ENCODE measurements at places on chromosomes 1 and 21. TPM values are rescaled to one million over a fixed set of nuclear protein-coding genes. Genes with fewer than 3 reads are reported as not detected.
A peak's percentile ranks its signal among the peaks of the same experiment; 100 is the strongest.

DNA sequence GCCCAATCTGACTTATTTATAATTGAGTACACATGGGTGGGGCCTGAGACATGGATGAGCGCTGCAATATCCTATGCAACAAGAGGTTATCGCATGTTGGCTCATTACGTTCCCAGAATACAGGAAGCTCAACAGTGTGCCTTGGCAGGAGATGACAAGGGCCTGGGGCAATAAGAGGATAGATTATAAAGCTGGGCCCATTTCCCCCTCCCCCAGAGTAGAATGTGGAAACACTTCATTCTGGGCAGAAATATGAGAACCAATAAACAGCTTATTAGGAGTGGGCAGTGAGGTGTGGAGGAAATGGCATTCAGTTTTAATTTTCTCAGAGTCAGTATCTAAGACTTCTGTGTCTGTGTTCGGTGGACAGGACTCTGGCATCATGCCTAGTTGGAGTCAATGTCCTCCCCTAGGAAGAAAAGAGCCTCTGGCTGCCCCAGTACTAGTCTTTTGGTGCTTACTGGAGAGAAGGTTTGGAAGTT is 92.8 kb downstream of the PIK3R3 start:
- peak; percentile 91 for DNase-seq

DNA sequence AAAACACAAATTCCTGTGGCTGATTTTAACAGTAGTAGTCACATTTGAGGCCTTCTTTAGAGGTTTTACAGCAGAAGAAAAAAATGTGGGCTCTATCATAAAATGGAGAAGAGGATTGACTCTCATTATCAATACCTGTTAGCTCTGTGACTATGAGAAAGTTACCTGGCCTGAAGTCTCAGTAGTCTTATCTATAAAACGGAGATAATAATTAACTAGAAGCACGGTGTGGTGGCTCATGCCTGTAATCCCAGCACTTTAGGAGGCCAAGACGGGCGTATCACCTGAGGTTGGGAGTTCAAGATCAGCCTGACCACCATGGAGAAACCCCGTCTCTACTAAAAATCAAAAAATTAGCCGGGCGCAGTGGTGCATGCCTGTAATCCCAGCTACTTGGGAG is 90.4 kb upstream of the PLPPR4 start:
- no peak for DNase-seq

DNA sequence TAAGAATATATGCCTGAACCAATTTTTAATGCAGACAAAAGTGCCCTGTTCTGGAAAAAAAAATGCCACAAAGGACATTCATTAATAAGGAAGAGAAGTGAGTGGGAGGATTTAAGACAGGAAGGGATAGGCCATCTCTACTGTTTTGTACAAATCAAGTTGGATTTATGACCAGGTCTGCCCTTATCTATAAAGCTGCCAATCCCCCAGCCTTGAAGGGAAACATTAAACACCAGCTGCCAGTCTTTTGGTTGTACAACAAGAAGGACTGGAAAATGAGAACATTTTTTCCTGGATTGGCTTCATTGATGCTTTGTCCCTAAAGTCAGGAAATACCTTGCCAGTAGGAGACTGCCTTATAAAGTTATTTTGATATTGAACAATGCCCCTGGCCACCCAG is 444.0 kb downstream of the NPHP4 start:
- DNase-seq, result no peak

GRCh38 chr1:56908619-56909221 is 54.1 kb downstream of the C8A start:
- DNase-seq, result no peak

DNA sequence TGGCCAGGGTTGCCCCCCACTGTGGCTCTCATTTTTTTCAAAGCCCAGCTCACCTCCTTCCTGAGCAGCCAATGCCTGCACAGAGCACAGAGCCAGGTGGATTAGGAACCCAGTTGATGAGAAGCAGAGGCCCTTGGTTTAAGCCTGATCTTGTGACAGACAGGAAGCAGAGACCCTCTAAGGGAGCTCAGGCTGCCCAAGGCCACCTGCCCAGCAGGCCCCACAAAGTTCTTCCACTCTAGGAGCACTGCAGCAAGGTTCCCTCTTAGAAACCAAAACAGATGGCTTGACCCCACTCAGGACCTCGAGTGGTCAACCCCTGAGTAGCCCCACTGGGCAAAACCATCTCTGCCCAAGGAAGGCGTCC is 25.5 kb upstream of the PRSS38 start:
- peak; percentile 90 for DNase-seq

The FCGR2B gene
- total RNA-seq, result 39.8 TPM

The AGL gene
- 104 TPM for total RNA-seq

DNA sequence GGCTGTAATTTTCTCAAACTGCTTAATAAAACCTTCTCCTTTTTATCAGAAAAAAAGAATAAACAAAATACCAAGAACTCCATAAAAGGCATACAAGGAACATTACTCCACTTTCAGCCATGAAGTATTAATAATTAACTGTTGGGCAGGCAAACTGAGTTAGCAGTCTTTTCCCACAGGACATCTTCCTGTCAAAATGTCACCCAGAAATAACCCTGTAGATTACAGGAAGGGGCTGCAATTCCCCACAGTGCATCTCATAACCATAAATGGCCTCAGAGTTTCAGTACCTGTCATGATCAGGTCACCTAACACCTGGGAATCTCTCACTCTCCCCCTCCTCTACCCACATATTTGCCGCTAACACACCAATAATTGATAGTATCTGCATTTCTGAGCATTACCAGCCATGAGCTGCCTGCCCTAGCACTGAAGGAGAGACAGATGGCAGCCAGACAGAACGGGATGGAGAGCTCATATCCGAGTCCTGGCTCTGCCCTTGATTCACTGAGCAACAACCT is 475.0 kb downstream of the SMYD3 start:
- no peak for DNase-seq

DNA sequence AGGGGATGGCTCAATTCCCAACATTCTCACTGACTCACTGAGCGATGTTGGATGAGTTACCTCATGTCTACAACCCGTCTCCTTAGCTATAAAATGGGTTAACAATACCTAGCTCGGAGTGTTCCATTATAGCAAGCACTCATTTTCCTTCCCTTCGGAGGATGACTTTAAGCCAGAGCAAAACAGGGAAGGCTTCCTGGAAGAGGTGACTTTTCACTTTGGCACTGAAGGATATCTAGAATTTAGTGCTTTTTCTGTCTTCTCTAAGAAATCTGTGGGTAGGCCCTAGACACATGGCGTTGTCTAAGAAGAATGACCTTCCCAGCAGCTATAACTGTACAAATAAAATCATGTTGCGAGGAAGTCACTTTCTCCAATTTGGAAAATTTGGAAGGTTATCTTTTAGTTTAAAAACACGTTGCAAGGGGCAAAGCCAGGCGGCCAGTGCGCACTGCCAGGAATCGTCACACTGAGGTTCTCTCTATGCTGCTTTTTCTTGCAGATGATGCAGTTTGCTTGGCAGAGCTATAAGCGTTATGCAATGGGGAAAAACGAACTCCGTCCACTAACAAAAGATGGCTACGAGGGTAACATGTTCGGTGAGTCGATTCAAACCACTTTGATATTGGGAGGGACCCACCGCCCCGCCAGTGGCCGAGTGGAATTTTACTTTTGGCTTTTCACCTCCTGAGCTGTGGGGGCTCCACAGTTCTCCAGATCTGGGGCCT is 69.5 kb downstream of the MAN1C1 start:
- DNase-seq, result no peak

The SLC2A5 gene
- not detected for total RNA-seq

DNA sequence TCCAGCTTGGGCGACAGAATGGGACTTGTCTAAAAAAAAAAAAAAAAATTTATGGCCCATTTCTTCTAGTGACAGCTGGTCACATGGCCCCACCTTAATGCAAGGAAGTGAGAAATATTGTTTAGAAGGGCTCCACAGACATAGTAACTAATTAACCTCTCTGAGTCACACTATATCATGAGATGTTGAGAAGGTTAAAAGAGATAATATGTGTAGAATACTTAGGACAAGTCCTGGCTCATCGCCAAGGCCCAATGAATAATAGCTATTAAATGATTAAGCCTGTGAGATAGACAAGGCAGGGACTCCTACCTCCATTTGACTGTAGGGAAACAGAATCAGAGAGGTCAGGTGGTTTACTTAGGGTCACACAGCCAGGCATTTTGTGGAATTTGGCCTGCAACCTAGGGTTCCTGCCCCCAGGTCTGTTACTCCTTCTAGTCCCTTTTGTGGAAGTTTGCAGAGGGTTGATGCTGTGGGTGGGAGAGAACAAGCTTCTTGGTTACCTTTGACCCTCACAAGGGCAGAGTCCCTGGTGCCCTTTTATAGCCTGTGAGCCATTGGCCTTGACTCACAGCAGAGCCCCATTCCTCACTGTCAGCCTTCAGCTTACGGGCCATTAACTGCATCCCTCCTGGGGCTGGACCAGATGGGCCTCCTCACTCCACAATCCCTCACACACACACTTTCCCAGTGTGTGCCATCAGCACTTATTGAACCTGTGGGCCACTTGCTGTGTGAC is 48.5 kb downstream of the OPRD1 start:
- no peak for DNase-seq

- no peak for DNase-seq
Measured at GRCh38 chr1:160685266-160685665, 26.4 kb downstream of the CD48 start.

DNA sequence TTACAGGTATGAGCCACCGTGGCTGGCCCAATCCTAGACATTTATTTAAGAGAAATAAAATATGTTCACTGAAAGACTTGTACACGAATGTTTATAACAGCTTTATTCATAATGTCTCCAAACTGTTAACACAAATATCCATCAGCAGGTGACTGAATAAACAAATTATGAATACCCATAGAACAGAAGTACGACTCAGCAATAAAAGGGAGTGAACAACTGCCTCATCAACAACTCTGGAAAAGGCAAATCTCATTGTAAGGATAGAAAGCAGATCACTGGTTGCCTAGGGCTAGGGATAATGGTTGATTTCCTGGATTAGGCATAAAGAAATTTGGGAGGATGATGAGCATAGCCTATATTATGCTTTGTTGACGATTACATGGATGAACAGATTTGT is 41.7 kb downstream of the GABPA start:
- no peak for DNase-seq

DNA sequence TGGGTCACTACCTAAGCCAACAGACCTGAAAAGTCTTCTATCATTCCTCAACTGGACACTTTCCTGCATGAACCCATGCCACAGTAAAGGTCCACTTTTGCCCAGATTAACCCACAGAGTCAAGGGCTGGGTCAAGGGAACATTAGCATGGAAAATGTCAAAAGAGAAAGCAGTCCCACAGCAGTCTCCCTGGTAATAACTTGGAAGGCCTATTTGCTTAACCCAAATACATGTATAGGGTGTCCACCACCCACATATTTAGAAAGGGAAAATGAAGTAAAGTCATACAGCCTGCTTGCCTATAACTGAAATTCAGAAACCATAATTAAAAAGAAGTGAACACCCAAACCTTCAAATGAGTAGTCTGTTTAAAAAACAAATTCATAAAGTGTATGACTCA is 16.1 kb upstream of the HSD3B1 start:
- DNase-seq, result peak; percentile 74

The IGSF9 gene
- not detected for total RNA-seq

DNA sequence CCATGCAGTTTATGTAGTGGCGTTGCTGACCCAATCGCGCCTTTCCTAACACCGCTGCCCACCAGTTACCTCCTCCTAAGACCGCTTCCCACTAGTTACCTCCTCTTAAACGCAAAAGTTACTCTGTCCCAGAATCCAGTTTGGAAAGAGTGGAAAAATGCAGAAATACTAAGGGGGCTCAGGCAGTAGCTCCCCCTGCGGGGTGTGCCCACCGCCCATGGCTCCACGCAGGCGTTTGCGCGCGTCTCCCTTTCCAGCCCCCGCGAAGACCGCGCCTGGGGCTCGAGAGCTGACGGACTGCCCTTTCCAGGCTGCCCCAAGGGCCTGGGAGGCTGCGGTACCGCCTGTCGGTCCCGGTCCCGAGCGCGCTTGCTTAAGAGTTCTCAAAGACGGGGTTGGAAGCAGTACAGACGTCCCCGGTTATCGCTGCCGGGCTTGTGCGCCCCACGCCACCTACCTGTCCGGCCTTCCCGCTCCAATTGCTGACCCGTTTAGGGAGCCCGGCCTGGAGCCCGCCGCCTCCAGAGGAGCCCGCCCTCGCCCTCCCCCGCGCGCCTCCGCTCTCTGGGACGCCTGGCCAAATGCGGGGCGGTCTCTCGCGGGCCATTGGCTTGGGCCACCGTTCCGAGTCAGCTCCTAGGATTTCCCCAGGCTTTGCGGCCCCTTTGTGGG is 414.1 kb upstream of the ESRRG start:
- no peak for DNase-seq

DNA sequence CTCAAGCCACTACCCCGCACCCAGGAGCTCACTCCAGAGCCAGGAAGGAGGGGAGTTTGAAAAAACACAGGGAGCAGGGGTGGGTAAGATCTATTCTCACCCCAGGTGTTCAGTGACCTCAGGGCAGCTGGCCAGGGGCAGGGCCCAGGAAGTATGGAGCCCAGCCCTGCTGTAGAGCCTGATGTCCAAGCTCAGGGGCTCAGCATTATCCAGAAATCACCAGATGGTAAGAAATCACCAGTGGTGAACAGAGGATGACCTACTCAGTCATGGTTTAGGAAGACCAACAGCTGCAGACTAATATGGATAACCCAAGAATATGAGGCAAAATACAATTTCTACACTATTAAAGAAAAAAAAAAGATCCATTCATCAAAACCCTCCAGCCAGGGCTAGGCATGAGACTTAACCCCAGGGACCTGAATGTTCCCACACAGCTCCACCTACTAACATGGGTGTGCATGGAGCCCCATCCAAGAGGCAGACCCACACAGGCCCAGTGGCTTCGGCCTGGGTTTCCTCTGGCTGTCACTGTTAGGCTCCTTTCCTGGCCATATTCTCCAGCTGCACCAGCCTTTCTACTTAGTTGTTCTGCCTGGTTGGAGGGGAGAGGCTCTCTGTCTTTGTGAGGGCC is 67.6 kb downstream of the KCNN3 start:
- DNase-seq, result no peak

DNA sequence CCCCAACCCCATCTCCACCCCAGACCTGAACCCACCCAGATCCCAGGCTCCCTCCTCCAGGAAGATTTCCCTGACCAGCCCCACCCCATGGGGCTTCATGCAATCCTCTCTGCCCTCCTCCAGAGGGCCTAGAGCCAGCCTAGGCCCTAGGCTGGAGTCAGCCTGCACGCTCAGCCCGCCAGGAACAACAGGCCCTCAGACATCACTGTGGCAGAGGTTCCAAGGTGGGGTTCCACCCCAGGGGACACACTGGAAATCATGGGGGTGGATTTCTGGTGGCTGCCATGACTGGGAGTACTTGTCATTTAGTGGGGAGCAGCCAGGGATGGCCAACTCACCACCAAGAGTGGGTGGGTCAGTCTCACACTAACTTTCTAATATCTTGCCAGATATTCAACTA is 122.0 kb downstream of the GLIS1 start:
- no peak for DNase-seq

DNA sequence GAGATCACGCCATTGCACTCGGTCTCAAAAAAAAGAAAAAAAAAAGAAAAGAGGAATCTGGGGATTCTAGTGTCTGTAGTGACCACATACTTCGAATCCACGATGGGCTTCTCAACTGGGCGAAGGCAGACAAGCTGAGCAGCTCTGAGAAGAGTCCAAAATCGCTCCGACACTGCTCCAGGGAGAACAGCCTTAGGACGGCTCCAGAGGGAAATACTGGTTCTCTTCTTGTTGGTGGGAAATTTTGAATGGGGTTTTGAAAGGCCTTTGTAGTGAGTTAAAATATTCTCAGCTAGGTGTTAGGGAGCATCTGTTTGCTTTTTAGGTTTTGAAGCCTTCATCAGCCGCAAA is 18.3 kb upstream of the HJV start:
- no peak for DNase-seq

Measured in esophagus muscularis mucosa (tissue), 4 donors.